ENCODE measurements at places on chromosomes 11 and 22.

GRCh38 chr11:250740-251299 is 14.0 kb downstream of the PSMD13 start:
- DNase-seq, result peak; percentile 52

- no peak for DNase-seq
Measured at GRCh38 chr11:21825127-21825526, 367.8 kb upstream of the ANO5 start.

DNA sequence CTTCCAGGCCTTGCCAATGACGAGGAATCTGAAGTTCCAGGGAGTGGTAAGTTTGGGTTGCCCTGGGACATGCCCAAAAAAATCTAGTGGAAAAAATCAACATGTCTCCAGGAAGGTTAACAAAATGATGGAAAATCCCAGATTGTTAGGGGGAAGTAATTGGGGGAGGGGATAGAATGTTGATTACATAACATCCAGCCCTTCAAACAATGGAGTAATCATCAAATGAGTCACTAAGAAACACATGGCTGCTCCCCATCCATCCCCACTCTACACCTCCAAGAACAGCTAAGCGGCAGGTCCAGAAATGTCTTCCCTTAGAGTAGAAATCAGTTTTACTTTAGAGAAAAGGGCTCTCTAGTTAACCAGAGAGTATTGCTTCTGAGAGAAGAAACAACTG is 94.9 kb downstream of the ETS1 start:
- no peak for DNase-seq

DNA sequence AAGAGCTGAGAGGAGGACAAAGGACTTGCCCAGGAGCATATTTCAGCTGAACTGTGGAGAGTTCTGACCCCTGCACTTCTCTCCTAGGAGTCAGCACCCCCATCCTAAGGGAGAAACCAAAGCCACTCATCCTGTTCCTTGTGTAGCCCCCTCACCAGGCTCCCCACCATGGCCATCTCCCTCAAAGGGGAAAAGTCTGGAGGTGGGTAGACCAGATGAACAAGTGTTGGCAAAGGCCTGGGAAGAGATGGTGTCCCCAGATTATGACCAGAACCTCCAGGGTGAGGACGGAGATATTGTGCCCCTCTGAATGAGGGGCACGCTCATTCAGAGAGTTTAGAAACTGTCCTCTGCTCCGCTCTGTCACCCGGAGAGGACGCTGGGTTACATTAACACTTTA is 880.0 kb downstream of the BRD1 start:
- no peak for DNase-seq

DNA sequence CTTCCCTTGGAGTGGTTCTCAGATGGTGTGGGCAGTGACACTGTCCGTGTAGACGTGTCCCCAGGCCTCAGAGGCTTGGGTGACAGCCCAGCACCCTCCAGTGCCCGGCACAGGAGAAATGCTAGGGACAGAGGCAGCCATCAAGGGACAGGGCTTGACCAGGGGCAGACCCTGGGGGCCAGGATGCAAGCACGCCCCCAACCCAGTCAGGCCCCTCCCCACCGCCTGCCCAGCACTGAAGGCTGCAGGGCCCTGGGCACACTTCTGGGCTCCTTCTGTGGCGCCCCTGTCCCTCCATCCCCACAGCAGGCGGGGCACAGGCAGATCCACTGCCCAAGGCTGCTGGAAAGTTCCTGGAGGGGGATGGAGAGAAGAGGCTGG is 11.1 kb downstream of the IGF2 start:
- DNase-seq, result no peak

- no peak for DNase-seq
Measured at GRCh38 chr11:11604370-11604990, 17.3 kb downstream of the GALNT18 start.

DNA sequence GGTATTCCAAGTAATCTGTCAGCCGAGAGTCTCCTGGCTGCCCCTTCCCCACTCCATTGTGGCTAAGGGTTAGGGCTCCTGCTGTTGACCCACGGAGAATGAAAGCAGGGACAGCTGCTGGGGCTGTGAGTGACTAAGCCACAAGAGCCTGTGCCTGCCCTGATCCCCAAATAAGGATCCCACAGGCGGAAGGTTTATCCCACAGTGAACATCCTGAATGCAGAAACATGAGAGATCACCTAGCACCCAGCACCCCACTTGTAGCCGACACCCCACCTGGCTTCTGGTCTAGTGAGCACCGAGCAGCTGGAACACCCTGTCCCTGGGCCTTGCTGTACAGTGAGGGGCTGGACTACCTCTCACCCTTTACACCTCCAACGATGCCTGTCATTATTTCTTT is 117.7 kb upstream of the LMO1 start:
- no peak for DNase-seq

GRCh38 chr11:95920460-95921105 is 3.3 kb downstream of the MTMR2 start:
- DNase-seq, result no peak

DNA sequence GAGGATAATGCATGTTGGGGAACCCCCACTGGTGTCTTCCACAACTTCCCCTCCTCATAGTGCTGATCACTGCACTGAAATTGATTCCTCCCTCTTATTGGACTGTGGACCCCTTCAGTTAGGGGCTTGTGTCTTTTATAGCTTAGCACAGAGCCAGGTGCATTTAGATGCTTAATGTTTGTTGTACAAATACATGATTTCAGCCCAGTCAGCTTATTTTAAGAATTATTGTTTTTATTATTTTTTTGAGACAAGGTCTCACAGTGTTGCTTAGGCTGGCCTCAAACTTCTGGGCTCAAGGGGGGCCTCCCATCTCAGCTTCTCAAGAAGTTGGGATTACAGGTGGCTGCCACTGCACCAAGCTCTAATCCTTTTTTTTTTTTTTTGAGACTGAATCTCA is 8.2 kb downstream of the THY1 start:
- no peak for DNase-seq

DNA sequence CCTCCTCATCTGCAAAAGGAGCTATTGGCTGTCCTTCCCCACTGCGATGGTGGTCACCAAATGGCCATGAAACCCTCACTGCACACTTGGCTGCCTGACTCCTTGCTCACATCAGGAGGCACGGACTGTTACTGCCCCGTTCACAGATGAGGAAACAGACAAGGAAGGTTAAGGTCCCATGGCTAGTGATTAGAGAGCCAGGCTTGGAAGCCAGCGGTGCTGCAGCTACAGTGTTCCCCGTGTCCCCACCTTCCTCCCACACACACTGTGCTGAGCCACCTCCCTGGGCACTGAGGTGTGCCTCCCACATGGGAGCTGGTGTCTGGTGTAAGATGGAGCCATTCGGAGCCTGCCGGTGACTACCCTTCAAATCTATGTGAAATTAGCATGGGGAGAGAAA is 2.6 kb downstream of the ARHGAP8 start:
- DNase-seq, result no peak

- DNase-seq, result no peak
Measured at GRCh38 chr11:26974069-26974783, 19.7 kb upstream of the FIBIN start.

GRCh38 chr11:34308049-34308912 is 49.5 kb downstream of the ABTB2 start:
- no peak for DNase-seq

DNA sequence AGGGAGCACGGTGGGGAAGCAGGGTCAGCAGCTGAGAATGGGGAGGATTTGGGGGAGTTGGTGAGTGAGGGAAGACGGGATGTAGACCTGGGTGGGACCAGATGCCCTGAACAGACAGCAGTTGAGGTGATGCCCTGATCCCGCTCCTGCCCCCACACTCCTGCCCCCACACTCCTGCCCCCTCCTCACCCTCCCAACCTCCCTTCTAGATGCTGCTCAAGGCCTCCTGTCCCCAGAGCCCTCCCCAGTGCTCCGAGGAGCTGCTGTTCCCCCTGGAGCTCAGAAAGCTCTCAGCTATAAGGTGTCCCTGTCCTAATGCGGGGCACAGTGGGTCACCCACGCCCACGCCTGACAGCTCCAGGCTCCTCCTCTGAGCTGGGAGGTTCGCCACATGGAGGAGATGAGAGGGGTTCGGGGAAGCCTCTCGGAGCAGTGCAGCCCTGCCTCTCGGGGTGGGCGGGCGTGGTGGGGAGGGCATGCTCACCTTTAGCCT is 25.1 kb upstream of the TTLL12 start:
- no peak for DNase-seq

DNA sequence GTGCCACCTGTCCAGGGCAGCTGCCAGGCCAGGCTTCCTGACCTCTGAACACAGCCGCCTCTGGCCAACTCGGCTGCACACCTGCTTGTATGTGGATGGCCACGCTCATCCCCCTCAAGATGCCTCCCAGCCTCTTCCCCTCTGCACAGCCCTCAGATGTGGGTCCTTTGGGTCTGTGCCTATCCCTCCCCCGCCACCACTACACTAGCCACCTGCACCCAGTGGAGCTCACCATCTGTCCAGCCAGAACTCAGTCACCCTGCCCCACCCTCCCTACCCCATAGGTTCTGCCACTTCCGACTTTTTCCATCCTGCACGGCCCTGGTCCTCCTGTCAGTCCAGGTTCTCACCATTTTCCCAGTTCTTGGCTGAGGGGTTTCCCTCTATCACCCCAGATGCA is 44.6 kb downstream of the PHF21B start:
- DNase-seq, result no peak

GRCh38 chr22:22194931-22195264 is 49.7 kb upstream of the VPREB1 start:
- DNase-seq, result no peak

DNA sequence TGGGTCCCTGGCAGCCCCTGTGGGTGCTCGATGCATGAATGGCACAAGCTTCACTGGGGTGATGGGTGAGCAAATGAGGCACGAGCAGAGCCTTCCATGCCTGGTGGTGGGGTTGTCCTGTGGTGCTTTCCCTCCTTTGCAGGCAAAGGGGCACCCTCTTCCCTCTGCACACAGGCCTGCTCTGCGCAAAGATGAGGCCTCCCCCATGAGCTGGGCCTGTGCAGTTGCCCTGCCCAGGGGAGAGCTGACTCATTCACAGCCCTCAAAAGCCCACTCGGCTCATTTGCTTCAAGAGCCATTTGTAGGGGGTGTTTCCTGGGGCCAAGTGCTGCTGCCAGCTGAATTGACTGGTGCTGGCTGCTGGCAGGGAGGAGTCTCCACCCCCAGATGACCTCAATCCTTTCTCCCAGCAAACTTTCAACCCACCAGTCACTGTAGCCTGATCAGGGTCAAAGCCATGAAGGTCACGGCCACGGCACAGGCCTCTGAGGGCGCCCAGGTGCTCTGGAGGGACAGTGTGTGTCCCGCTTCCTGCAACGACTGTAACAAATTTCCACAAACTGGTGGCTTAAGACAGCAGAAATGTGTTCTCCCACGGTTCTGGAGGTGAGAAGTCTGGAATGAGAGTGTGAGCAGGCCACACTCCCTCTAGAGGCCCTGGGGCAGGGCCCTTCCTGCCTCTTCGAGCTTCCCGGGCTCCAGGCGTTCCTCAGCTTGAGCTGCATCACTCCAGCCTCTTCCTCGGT is 48.8 kb upstream of the ANO1 start:
- no peak for DNase-seq

DNA sequence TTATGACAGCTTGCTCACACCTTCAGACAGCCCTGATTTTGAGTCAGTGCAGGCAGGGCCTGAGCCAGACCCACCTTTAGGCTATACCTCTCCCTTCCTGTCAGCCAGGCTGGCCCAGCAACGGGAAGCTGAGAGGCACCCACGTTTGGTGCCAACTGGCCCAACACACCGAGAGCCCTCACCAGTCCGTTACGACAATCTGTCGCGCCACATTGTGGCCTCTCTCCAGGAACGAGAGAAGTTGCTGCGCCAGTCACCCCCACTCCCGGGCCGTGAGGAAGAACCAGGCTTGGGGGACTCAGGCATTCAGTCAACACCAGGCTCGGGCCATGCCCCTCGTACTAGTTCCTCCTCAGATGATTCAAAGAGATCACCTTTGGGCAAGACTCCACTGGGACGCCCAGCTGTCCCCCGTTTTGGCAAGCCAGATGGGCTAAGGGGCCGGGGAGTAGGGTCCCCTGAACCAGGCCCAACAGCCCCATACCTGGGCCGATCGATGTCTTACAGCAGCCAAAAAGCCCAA is 13.1 kb downstream of the MED19 start:
- DNase-seq, result no peak

- DNase-seq, result peak; percentile 31
Measured at GRCh38 chr11:11876458-11876857, 34.7 kb downstream of the USP47 start.

GRCh38 chr11:95948637-95949036 is 24.7 kb upstream of the MTMR2 start:
- no peak for DNase-seq

DNA sequence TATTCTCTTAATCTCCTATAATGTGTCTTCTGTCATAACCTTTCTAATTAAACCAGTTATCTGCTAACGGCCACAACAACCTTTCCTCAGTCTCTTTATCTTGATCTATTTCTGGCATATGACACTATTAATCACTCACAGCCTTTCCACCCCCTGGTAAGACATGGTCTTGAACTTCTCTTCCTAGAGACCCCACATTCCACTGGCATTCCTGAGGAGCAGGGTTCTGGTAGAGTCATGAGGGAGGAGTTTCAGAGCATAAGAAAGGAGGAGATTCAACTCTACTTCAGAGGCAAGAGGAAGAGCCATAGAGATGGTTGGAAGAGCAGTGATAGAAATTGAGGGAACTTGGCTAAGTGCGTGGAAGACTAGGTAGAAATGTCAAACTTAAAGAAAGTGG is 325.6 kb downstream of the BLID start:
- no peak for DNase-seq

DNA sequence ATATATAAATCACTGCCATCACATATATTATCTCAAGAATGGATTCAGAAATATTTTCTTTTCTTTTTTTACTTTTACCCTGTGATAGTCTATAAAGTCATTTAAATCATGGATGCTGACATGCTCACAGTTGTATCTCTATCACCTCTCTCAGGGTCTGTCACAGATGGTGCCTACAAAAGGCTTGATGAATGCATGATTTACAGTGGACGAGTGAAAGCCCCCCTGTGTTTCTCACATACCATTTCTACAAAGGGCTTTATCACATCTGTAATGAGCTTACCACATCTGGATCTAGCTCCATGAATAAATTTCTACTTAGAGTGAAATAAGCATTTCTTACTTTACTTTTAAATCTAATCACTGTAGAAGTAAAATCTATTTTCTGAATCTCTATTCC is 121.4 kb upstream of the CARD18 start:
- no peak for DNase-seq

- peak; percentile 66 for DNase-seq
Measured at GRCh38 chr22:38272373-38273134, at the start of gene TMEM184B. Gene TMEM184B (minus strand): TSS chr22:38273010. CDS start chr22:38247961, 25,049 bp downstream.

- no peak for DNase-seq
Measured at GRCh38 chr11:98358551-98358950, 662.2 kb upstream of the CNTN5 start.

DNA sequence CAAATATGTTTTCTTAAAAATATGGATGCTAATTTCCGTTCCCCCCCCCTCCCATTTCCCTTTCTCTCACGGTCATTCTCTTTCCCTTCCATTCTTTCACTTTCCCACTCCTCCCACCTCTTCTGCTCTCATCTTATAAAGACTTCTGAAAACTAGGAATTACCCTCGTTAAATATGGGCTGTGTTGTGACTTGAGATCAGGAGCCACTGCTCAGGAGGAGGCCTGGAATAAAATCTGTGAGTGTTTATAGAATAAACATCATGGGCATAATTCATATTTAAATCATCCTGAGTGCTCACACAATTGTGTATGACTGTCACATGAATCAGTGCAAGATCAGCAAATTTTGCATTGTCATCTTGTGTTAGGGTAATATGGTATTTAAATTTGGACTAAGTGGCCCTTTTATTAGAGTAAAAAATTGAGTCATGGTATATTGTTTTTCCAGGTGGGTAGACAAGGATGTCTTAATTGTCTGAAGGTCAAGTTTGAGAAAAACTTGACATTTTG is 208.0 kb downstream of the DDX10 start:
- no peak for DNase-seq

Measured in common myeloid progenitor, CD34-positive (primary cell).